AG04449 (cell line): ENCODE measurements at places on chromosomes 7 and 10.

GRCh38 chr10:68301790-68302502, 29.9 kb upstream of the HNRNPH3 start:
- DNase-seq, result peak; percentile 28

- DNase-seq, result no peak
Observed at GRCh38 chr10:103504181-103504783, 10.8 kb downstream of the NEURL1 start.

DNA sequence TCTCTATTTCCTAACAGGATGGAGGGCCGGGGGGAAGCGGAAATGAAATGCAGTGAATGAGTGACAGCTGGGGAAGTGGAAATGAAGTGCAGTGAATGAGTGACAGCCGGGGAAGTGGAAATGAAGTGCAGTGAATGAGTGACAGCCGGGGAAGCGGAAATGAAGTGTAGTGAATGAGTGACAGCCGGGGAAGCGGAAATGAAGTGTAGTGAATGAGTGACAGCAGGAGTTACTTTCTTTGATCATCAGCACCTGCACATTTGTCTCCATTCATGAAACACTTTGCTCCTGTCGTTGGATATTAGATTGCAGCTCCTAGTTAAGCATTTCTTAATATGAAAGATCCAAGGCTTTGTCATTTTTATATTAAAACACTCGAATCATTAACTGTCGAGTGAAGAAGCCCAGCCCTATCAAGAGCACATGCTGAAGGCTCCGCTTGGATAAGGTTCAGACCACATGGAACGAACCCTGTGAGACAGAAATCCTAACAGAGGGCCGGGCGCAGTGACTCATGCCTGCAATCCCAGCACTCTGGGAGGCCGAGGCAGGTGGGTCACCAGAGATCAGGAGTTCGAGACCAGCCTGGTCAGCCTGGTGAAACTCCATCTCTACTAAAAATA, 406.0 kb upstream of the ADARB2 start:
- DNase-seq, result no peak

DNA sequence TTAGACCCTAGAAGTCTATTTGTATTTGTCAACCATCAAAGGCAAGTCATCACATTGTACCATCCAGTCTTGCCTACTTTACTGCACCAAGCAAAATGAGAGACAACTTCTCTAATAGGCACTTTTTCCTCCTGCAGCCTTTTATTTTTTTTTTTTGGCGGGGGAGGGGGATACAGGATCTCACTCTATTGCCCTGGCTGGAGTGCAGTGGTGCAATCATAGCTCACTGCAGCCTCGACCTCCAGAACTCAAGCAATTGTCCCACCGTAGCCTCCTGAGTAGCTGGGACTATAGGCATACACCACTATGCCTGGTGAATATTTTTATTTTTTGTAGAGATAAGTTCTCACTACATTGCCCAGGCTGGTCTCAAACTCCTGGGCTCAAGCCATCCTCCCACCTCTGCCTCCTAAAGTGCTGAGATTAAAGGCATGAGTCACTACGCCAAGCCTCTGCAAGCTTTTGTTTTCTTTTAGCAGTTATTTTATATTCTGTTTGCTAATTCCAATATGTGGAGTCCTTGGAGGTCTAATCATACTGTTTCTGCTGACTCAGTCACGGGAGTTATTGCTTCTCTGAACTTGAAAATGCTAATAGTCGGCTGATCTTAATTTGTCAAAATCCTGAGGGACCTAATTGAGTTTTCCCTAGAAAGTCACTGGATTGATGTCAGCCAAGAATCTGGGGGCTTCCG, 14.2 kb downstream of the KPNA7 start:
- no peak for DNase-seq

DNA sequence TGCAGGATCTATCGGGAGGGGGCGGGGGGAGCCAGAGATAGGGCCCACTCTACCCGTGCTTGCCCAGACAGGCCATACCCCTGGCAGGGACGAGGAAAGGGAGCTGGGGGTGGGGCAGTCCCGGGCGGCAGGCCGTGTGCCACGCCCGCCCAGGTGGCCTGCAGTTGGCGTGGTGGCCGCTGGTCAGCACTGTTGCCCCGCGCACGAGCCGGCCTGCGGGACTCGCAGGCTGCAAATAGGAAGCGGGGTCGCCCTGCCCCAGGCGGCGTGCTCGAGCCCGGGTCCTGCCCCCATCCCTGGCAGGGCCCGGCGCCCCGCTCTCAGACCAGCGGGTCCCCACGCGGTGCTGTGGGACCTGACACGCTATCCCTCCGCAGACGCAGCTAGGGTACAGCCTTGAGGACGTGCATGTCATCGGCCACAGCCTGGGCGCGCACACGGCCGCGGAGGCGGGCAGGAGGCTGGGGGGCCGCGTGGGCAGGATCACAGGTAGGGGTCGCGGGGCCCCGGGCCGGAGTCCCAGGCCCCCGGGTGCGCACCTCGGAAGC, 6.7 kb downstream of the PNLIPRP2 start:
- DNase-seq, result no peak

- DNase-seq, result no peak
Observed at GRCh38 chr10:95729323-95730055, 26.5 kb upstream of the ENTPD1 start.

DNA sequence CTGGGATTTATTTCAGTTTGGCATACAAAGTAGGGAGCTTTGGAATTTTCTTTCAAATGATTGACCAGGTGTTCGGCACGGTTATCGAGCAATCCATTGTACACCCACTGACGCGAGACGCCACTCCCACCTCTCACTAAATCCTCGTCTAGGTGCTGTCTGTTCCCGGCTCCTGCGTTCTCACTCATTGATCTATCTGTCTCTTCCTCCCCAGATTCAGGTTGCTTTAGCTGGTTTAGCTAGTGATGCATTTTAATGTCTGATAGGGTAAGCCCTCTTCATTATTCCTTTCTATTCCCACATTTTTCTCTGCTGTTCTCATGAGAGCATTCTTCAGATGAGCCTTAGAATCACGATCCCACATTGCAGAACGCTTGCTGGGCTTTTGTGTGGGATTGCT, 91.7 kb downstream of the ELFN1 start:
- no peak for DNase-seq

- DNase-seq, result no peak
Observed at GRCh38 chr7:26061678-26062603, 90.1 kb upstream of the NFE2L3 start.

DNA sequence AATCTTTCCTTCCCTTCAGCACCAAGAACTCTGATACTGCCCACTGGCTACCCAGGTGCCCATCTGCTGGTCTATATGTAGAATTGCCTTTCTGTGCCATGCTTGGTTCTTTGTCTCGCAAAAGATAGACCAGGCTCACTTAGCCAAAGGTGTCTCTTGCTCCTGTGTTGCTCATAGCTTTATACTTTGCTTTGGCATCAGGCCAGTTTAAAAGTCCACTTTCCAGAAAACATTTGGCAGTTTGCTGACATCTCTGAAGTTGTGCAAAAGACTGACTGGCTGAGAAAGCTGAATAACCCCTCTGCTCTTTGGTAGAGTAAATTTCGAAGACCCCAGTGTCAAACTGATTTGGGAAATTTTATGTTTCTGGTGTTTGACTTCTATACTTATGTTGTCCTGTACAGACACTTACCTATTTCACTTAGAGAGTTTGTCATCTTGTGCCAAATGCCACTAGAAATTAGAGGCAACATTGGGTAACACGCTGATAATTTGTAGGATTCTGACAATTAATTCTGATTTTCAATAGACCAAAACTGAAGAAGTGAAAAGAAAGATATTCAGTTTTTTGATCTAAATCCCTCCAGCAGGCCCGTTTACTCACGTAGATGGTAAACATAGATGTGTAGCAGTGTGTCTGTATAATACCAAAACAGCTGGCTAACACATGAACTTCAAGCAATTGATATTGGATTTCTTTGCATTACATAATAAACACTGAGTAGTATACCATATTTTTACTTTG, 91.1 kb downstream of the CPED1 start:
- no peak for DNase-seq

- DNase-seq, result no peak
Observed at GRCh38 chr7:884191-885003, 8.0 kb downstream of the GET4 start.

DNA sequence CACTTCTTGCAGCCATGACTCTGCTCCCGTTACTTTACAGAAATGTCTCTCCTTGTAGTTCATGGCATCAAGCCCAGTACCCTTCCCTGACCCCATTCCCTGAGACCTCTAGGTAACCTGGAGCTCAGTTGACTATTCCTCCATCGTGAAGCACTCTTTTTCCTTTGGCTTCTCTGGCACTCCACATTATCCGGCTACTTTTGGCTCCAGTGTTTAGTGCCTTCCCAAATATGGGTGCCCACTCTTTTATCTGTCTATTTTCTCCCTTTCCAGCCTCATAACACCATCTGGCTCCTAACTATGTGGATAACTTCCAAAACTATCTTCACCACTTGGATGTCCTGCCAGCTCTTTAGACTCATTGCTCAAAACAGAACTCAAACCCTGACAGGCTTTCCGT, 744.7 kb upstream of the GALNT17 start:
- DNase-seq, result no peak

- peak; percentile 3 for DNase-seq
Observed at GRCh38 chr10:14146501-14146900, 184.2 kb downstream of the FRMD4A start.

DNA sequence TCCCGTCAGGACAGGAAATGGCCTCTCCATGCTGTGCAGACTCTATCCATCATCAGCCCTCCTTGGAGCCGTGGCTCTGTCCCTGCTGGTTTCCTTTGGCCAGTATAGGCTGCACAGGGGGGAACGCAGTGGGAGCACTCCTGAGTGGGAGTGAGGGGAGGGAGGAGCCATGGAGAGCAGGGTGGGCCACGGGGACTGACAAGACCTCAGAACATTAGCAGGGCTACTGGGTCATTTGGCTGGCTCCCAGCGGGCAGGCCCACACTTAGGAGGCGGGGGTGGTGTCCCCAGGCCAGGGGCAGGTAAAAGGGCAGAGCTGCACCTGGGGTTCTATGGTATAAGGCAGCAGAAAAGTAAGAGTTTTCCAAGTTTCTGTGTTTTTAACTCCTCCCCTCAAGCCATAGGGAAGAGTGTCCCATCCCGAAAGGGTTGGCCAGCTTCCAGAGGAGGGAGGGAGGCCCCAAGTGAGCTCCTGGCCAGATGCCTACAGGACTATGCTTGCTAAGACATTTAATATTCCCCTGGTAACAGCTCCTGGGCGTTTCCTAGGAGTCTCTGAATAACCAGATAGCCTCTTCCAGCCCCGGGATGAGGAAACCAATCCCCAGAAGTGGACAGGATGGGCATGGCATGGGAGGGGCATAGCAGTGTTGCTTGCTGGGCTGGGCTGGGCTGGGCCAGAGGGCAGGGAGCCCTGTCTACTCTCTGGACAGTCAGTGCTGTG, 5.5 kb upstream of the OPN4 start:
- DNase-seq, result peak; percentile 51

- DNase-seq, result no peak
Observed at GRCh38 chr10:33133557-33133956, 175.5 kb upstream of the ITGB1 start.

DNA sequence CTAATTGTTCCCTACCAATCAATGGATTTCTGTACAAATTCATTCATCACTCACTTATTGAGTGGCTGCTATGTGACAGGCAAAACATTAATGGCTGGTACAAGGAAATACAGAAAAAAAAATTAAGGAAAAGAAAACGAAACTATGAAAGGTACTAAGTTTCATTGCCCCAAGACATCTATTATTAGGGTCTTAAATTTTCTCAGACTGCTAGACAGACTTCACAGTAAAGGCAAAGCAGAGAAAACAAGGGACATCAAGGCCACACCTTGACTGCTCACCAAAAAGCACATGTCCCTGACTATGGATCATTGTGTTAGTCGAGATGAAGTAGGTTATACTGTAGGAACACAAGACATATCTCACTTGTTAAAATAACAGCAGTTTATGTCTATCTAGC, 36.5 kb downstream of the DGKI start:
- DNase-seq, result no peak

DNA sequence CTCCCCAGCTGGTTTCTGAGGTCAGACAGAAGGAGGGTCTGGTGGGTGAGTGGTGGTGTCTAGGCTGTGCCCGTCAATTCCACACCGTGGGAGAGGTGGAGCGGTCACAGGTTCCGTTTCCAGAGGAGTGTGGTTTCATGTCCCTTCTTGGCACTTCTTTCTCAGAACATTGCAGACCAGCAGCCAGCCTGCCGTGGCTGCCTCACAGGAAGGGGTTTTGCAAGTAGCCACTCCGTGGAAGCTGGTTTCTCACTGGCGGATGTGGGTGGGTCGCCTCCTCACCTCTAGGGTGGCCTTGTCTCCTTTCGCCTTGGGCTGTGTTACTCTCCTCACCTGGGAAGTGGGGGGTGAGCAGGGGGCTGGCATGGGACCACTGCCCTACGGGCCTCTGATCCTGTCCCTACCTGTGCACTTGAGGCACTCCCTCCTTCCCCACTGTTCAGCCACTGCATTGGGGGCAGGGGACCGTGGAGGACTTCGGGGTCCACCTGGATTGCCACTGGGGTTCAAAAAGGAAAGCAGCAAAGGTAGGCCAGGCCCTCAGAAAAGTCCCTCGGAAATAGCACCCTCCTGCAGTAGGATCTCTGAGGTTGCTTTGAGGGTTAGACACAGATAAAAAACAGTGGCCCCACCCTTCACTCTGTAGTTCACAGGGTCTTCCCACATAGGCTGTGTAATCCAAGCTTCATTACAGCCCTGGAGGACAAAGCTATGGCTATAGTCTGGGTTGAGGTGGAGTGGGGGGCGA, 33.9 kb downstream of the TSPAN14 start:
- no peak for DNase-seq

- DNase-seq, result no peak
Observed at GRCh38 chr7:46068159-46068558, 147.1 kb upstream of the IGFBP3 start.

DNA sequence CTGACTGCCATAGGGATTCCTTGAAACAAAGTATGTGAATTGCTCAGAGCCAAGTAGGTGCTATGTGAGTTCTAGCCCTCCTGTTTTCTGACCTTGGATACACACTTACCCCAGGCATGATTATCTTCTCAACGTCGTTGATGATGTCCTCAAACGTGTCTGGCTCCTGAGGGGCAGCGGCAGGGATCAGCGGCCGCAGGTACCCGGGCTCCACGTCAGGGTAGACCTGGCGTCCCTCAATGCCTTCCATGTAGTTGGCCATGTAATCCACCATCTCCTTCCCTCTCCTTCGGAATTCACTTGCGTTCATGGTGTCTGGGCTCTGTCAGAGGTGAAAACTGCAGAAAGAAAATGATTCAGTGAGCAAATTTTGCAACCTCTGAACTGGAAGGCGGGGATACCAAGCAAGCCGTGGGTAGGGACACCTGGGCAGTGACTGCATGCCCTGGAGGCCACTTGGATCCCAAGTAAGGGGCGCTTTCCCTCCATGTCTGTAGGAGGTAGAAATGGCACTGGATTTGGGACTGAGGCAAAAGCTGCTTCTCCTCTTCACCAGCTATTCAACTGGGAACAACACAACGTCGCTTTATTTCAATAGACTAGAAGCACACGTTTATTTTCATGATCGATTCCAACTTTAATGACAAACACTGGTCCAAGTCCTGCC, 21.3 kb downstream of the DDC start:
- no peak for DNase-seq

DNA sequence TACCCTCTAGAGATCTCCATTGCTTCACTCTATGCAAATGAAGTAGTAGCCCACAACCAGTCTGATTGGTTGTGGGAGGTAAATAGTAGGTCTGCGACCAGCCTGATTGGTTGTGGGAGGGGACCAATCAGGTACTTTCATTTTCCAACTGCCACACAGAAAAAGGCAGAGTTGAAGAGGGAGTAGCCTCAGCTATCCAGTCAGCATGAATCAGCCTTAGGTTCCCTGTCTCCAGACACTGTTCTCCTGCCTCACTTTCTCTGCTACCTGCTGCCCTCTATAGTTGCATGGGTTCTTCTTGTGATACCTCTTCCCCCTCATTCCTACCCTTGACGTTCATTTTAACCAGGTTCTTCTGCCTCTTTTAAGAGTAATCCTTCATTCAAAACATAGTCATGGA, 114.5 kb upstream of the LYZL1 start:
- DNase-seq, result no peak

- no peak for DNase-seq
Observed at GRCh38 chr7:30142710-30143109, 7.9 kb downstream of the MTURN start.
